Fibroblast of gingiva (primary cell): ENCODE measurements at places on chromosomes 3 and 15.
A peak's percentile ranks its signal among the peaks of the same experiment; 100 is the strongest.

DNA sequence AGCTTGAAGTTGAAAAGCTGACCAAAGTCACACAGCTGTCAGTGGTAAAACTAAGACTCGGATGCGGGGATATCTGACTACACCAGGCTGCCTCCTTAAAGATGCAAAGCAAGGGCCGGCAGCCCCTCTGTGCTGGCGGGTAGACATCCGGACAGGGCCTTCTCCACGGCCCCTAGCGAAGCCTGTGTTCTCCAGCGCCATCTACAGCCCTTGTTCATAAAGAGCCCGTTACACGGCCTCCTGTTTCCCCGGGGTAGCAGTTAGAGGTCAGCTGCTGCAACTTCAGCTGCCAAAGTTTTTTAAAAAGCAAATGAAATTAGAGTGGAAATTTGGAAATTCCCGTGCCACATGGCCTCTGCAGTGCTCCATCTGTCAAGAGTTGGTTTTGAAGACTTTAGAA is 383.0 kb downstream of the TBL1XR1 start:
- peak; percentile 19 for DNase-seq

DNA sequence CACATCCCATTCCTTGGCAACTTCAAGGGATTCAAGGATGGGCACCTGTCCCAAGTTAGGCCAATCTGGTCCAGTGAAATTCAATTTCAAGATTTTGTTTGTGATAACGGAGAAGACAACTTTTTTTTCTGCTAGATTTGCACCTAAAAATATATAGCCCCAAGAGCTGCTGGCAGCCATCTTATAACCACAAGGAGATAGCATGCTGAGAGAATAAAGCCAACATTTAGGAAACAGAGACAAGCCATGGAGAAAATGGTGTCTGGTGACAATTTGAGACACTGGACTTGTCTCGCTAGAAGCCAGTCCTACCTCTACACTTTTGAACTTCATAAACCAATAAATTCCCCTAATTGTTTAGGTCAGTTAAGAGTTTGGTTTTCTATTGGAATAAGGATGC is 5.4 kb downstream of the PARL start:
- DNase-seq: no peak

GRCh38 chr3:57752307-57752706 is 3.8 kb upstream of the SLMAP start:
- no peak for DNase-seq

DNA sequence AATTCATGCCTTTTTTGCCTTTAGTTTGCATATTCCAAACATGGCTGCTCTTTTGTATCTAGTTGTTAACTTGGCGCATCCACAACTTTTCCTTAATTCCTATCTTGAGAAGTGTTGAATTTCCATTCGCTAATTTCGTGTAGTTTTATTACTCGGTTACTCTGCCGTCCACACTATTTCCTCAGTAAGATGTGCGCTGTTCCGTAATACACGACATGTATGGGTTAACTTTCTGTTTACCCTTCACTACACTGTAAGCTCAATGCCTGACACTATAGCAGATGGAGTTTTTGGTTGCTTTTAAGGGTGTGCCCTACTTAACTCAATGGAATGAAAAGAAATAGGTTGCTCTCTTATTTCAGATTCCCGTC is 724 bp downstream of the RPSA start:
- DNase-seq: no peak

GRCh38 chr3:68018275-68018674 is 363.9 kb upstream of the SUCLG2 start:
- no peak for DNase-seq

GRCh38 chr15:84725001-84725491 is 9.1 kb upstream of the SEC11A start:
- DNase-seq: no peak

GRCh38 chr3:46915297-46915822 is 37.8 kb downstream of the PTH1R start:
- no peak for DNase-seq

GRCh38 chr15:25860885-25861866 is 2.0 kb downstream of the ATP10A start:
- peak; percentile 32 for DNase-seq

DNA sequence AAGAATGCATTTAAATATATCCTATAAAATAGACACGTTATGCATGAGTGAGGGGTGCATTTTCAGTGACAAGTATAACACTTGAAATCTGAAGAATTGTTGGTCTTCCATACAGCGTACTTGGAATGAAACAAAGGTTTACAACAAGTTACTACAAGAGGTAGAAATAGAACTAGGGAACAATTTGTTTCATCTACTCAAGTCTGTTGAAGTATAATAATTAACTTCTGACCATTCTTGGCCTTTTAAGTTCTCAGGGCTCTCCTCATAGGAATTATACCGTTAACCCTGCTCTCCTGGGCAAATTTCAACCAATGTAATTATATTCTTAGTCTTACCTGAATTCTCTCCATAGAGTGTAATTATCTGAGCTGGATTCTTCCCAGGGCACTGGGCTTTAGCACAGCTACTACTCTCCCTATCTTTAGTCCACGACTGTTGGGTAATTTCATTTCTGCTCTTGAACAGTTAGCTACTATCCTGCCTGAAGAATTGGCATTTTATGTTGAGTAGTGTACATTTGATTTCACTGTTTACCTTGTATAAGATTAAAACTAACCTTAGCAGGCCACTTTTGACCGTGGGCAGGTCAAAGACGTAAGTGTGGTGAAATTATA is 100.6 kb downstream of the UBE2E2 start:
- no peak for DNase-seq

GRCh38 chr3:33737146-33737545 is 19.1 kb upstream of the CLASP2 start:
- DNase-seq: no peak

DNA sequence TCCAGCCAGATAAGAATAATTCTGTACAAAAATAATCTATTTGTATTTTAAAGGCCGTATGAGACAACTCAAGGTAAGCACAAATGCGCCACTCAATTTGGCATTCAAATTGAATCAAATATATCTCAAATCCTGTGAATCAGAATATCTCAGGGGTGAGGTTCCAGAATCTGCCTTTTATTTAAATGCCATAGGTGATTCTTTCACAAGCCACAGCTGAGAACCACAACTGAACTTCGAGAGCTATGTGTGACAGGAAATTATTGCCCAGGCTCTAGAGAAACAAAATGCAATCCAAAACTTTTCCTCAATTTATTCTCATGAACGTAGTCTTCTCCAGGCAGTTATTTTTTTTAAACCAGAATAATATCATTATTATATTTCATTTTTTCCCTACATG is 11.9 kb downstream of the ATP8B4 start:
- DNase-seq: no peak

- no peak for DNase-seq
Measured at GRCh38 chr3:123042413-123042812, 14.8 kb upstream of the SEMA5B start.

- no peak for DNase-seq
Measured at GRCh38 chr3:32414522-32415202, 23.0 kb downstream of the CMTM7 start.

DNA sequence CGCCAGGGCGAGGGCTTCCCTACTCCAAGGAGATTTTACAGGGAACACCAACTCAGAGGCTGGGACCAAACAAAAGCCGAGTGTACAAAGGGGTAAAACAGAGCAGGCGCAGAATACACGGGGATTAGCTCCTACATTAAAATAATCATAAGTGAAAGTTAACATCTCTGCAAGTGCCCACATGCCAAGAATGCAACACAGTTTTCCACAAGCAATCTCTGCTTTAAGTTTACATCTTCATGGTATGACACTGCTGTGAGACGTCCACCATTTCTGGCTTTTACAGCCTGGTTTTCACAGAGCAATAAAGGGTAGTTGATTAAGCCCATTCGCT is 500 bp upstream of the VGLL3 start:
- DNase-seq: peak; percentile 58

- peak; percentile 27 for DNase-seq
Measured at GRCh38 chr3:134795746-134796280, 753 bp downstream of the EPHB1 start.

DNA sequence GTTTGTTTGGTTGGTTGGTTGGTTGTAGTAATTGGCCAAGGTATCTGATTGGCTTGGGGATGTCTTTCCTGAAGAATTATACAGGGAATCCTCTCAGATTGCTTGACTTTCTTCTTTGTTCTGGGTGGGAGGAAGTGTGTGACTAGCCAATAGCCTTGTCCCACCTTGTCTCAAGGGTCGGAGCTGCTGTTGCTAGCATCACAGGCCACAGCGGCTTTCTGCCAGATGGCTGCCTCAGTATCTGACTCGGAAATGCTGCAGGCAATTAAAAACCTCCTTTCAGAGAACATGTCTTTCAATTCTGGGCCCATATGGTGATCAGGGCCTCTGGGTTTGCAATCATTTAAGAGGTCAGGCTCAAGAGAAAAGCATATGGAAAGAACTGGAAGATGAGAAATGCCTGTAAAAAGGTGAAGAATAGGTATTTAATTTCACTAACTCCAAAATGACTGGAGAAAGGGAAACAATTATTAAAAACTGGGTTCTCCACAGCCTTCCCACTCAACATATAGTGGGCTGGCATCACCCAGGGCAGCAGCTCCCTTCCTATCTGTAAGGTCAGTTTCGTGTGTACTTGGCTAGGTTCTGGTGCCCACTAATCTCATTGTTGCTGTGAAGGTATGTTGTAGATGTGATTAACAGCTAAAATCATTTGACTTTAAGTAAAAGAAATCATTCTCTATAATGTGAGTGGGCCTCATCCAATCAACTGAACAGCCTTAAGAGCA is 32.4 kb downstream of the TGFBR2 start:
- no peak for DNase-seq

- no peak for DNase-seq
Measured at GRCh38 chr3:3447641-3448040, 268.1 kb upstream of the CRBN start.

DNA sequence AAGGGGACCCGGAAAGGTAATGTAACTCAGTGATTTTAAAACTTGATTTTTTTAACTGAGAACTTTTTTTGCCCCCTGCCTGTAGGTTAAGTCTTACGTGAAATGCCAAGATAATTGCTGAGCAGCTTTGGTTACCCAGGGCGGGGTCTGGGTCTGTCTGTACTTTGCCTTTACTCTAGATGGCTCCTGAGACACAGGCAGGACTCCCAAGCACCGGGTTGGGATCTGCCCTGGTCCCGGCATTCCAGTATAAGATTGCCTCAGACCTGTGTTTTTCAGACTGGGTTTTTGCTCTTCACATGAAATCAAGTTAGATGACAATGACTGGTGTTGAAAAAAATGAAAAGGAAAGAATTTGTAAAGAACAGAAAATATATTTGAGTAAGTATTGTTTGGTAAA is 40.3 kb downstream of the WDR76 start:
- DNase-seq: no peak

DNA sequence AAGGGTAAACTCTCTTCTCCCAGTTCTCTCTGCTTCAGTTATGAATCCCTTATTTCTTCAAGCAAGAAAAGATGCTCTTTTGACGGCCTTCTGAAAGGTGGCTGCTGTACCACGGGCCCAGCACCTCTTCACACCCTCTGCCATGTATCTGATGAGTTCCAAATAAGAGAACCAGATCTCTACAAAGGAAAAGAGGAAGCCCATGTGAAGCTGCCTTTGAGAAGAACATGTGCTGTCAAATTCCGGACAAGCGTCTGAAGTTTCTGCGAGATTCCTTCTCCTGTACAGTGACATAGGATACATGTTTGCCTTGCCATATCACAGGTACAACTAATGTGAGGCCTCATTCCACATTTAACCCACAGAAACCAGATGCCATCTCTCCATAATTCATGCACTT is 59.2 kb downstream of the SH3BP5 start:
- no peak for DNase-seq

DNA sequence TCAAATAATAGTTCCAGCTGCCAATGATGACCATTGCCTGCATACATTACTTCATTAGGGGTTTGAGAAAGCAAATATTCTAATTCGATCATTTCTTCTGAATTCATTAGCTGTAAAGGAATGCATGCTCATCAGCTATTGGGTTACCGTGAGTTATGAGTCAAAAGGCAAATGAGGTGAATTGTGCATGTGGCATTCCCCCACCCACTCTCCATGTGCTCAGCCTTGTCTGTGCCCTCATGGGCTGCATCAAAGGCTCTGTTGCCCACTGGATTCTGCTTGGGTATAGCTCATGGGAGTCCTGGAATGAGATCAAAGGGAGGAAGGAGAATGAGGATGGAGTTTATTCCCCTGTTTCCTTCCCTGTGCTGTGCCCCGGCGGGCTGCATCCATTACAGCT is 99.3 kb upstream of the CHRNA7 start:
- no peak for DNase-seq

DNA sequence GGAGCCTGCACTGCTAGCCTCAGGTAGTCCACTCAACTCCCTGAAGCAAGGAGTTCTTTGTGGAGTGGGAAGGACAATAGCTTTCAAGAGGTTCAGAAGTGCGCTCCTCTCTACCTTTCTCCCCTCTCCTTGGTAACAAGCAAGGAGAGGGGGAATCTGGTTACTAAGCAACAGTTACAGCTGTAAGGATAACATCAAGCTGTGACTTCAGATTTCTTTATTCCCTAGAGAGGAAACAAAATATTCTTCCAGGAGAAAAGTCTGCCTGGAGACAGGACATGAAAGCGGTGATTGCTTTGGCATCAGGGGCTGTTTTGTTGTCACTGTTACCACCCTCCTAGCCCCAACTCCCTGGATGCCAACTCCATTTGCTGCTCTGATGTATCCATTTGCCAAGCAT is 70.4 kb downstream of the TRANK1 start:
- no peak for DNase-seq

- DNase-seq: no peak
Measured at GRCh38 chr15:50280271-50280670, 14.7 kb upstream of the HDC start.

DNA sequence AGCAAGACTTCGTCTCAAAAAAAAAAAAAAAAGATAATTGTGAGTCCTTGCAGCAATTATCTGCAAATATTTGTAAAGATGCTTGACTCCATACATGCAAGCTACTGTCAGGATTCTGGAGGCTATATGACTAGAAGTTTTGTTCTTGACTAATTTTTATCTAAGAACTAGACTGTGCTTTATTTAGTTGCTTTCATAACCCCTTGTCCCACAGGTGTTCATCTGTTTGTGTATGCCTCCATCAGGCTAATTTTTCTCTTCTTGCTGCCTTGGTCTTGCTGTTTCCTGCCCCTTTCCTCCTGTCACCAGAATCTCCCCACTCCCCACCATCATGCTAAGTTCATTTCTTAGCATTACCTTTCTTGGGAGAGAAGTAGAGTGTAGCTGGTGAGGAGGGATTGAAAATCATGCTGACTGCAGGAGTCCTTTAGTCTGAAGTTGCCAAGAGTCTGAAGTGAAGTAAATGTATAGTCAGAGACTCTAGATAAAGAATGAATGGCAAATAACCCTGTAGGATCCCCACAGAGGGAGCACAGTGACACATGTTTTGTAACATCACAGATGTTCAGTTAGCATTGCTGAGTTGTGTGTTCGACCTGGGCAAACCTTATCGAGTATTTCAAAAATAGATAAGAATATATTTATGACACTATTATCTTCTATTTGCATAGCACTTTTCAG is 12.5 kb downstream of the ST3GAL6 start:
- no peak for DNase-seq

- DNase-seq: no peak
Measured at GRCh38 chr15:76340803-76341365, 4.3 kb downstream of the ISL2 start.

- peak; percentile 3 for DNase-seq
Measured at GRCh38 chr3:192409201-192409837, 318.0 kb downstream of the FGF12 start.
